Activated CD8-positive, alpha-beta memory T cell treated with anti-CD3 and anti-CD28 coated beads, Interleukin-2, amount 10 ng/mL, durations not matched to agents 7 days and 5 days (primary cell): ENCODE measurements at places on chromosomes 3 and 15. TPM values are rescaled to one million over a fixed set of nuclear protein-coding genes. Genes with fewer than 3 reads are reported as not detected.

The MOBP gene
- not detected for total RNA-seq

GRCh38 chr15:98907927-98908471 lies 99.6 kb downstream of the PGPEP1L start:
- H3K4me1 ChIP-seq = no peaks in the 10 kb centered on the region
- DNase-seq = no peak
- no peaks in the 10 kb centered on the region for H3K27me3 ChIP-seq
- H3K4me3 ChIP-seq = no peak overlapping the region
- H3K36me3 ChIP-seq = no peaks in the 10 kb centered on the region
- H3K27ac ChIP-seq = no peak overlapping the region

DNA sequence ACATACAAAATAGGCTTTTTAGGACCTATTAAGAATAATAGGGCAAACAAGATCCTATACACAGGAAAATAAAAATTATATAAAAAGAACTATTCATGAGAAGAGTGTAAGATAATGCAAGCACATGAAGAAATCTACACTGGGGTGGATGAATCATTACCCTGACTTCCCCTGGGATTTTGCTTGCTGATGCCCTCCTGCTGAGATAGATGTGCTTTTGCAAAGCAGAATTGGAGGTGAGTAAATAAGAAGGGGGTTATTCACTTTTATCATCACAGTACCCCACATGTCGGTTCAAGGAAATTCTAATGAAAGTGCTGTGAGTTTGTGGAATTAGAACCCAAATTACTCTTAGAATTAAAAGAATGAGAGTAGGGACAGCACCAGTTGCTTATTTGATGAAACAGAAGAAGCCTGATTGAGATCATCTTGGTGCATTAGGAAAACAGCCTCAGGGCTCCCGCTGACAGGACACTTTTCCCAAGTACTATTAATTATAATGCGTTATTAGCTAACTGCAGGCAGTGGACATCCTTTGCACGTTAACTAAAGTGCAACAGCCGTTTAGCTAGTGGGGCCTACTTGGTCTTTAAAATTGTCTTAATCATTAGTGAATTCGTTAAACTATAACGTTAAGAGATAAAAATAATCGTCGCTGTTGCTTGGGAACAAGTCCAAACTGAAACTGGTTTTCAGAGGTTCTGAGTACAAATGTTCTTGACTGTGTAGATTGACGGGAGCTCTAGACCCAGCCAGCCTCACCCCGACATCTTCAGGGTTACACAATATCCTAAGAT lies 48.4 kb downstream of the SLC2A2 start:
- no peak overlapping the region for H3K27ac ChIP-seq
- H3K4me1 ChIP-seq = no peaks in the 10 kb centered on the region
- no peak overlapping the region for H3K4me3 ChIP-seq
- DNase-seq = no peak

DNA sequence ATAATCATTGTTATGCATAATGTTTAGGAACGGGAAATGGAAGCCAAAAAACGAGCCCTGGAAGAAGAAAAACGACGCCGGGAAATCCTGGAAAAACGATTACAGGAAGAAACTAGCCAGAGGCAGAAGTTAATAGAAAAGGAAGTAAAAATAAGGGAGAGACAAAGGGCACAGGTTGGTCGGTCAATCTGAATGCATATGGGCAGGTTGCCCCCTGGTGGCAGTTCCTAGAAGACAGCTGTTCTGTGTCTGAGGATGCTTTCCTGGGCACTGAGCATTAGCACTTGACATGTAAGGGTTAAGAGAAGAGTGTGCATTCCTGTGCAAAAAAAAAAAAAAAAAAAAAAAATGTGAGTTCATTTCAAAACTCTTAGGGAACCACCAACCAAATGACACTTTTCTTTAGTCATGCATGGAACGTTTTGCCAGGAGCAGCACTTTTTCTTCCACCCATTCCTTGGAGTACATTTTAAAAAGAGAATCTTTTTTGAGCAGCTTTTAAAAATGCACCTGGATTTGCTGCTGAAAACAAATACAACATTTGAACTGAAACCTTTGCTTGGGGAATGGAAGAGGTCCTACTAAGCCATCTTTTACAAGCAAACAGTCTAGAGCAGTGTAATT lies 11.1 kb upstream of the ABHD10 start:
- H3K36me3 ChIP-seq = no peaks in the 10 kb centered on the region
- peak overlapping the region; percentile 5 for H3K27ac ChIP-seq
- H3K4me1 ChIP-seq = peaks cover 13% of the 10 kb centered on the region
- H3K27me3 ChIP-seq = no peaks in the 10 kb centered on the region
- H3K4me3 ChIP-seq = no peak overlapping the region
- peak; percentile 88 for DNase-seq

The ADAMTS9 gene
- total RNA-seq = not detected

The AMOTL2 gene
- not detected for total RNA-seq

DNA sequence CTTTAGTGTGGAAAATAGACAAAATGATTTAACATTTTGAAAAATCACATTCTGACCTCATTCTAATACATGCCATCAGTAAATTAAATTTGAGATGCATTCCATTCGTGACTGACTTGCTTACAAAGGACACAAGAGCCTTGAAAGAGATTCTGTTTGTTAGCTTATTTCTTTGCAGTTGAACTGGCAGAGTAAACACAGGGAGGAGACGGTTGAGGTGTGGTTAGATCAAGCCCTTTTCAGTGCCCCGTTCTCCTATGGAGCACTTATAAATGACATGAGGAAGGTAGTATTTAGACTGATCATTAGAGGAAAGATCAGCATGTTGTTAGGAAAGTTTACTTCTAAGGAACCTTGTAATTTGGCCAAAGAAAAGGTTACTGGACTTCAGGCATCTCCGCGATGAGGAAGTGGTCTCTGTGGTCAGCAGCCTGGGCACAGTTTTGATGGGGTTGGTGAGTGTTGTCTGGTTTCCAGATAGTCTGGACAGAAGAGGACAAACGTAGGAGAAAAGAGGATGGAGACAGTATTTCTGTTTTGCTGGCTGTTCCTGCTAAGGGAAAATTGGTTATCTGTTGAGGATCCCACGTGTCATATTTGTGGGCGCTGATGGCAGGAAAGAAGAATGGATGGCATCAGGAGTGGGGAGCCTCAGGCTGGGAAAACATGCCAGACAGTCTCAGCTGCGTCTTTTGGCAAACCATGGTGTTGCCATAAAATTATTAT lies 328.9 kb upstream of the TBL1XR1 start:
- H3K4me3 ChIP-seq = no peak overlapping the region
- H3K36me3 ChIP-seq = peaks cover 4% of the 10 kb centered on the region
- H3K27me3 ChIP-seq = no peaks in the 10 kb centered on the region
- no peak overlapping the region for H3K27ac ChIP-seq

- no peak overlapping the region for H3K27ac ChIP-seq
- no peak overlapping the region for H3K4me3 ChIP-seq
- H3K27me3 ChIP-seq = no peaks in the 10 kb centered on the region
These were observed 139.1 kb downstream of the FBLN2 start for GRCh38 chr3:13688034-13688433.

DNA sequence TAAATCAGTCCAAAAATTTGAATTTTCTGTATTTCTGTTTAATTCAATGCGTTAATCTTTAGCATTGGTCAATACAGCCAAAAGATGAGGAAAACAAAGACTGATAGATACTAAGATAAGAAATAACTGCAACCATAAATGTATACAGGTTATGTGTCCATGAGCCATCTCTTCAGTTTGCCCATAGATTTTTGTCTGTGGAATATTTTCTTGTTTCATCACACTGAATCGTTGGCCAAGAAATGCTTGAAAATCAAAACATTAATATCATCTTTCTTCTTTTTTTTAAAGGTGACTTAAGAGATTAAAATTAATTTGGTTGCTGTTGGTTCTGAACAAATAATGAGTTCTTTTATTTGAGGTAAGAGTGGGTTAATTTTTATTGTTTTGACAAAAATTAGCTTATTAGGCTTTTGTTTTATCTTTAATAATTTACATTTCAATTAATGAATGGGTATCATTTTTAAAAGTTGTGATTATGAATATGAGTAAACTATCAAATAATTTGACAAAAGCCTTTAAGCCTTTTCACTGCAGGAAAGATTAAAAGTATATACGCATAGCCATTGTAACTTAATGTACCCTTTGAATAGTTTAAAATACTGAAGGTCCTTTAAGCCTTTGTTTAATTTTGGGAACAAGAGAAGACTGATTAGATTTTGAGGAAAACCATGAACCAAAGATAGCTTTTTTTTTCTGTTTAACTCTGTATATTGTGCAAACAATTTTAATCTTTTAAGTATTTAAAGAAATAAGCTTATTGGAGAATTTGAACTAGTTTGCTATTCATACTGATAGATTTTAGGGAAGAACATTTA lies 14.7 kb upstream of the CHD2 start:
- H3K36me3 ChIP-seq = peaks cover 59% of the 10 kb centered on the region
- H3K27ac ChIP-seq = peak overlapping the region; percentile 97
- DNase-seq = no peak
- H3K4me3 ChIP-seq = peak overlapping the region; percentile 97
- H3K4me1 ChIP-seq = peaks cover 51% of the 10 kb centered on the region

- H3K4me3 ChIP-seq = no peak overlapping the region
- H3K27me3 ChIP-seq = no peaks in the 10 kb centered on the region
- H3K36me3 ChIP-seq = no peaks in the 10 kb centered on the region
- H3K4me1 ChIP-seq = peaks cover 6% of the 10 kb centered on the region
- no peak for DNase-seq
These were observed 347.0 kb upstream of the PROK2 start for GRCh38 chr3:72131899-72132298.

DNA sequence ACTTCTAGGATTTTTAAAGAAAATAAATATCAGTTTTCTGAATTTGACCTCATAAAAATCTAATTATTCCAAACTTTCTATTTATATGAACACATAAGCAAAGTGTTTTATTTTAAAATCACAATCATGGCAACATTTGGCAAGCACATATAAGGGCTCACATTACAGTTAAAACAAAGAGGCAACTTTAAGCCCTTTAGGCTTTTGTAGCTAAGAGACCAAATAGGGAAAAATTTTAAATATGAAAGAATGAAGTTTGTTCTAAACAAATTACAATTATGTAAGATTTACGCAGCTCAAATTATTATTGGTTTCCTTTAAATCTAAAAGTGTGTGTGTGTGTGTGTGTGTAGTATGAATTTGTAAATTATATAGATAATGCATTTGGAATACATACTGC lies 267.0 kb downstream of the ZIC4 start:
- DNase-seq = no peak
- H3K4me1 ChIP-seq = no peaks in the 10 kb centered on the region
- no peak overlapping the region for H3K4me3 ChIP-seq

GRCh38 chr3:81985996-81986723 lies 224.7 kb upstream of the GBE1 start:
- H3K4me3 ChIP-seq = no peak overlapping the region
- no peak overlapping the region for H3K27ac ChIP-seq
- H3K27me3 ChIP-seq = no peaks in the 10 kb centered on the region
- DNase-seq = no peak

DNA sequence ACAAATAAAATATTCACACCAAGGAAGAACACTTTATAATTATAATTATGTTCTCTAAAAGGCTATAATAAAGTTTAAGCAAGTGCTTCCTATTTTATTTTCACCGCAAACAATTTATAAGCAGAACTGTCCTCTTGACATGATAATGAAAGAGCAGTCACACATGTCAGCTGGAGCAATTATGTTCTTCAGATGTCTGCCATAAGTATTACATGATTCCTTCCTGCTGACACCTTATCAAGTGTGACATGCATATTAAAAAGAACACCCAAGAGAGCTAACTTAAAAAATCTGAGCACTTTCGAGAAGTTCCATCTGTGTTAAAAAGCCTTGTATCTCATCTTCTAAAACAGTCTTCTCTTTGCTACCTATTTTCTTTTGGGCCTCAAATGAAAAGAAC lies 249.5 kb downstream of the SQOR start:
- H3K36me3 ChIP-seq = no peaks in the 10 kb centered on the region
- no peaks in the 10 kb centered on the region for H3K27me3 ChIP-seq
- no peaks in the 10 kb centered on the region for H3K4me1 ChIP-seq

The KIF7 gene
- total RNA-seq = 2.5 TPM

The HOMER2 gene
- 14.4 TPM for total RNA-seq

The NLGN1 gene
- total RNA-seq = not detected

The OXTR gene
- 1.4 TPM for total RNA-seq

DNA sequence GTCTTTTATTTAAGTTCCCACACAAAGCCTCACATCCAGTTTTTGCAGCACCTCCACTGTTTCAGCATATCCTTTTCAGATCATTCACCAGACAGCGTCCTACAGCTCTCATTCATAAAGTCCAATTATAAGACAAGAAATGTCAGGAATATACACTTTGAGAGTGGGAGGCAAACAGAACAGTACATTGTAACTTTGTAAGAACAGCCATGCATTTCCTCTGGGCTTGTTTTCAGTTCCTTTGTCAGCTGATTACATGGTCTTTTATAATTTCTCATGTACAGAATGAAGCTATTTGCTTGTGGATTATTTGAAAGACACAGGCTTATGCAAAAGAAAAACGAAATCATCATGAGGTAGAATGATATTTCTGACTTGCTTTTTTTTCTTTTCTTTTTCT lies 85.7 kb downstream of the SOX2 start:
- H3K27ac ChIP-seq = no peak overlapping the region
- no peak overlapping the region for H3K4me3 ChIP-seq
- no peaks in the 10 kb centered on the region for H3K4me1 ChIP-seq
- H3K27me3 ChIP-seq = no peaks in the 10 kb centered on the region
- H3K36me3 ChIP-seq = no peaks in the 10 kb centered on the region

DNA sequence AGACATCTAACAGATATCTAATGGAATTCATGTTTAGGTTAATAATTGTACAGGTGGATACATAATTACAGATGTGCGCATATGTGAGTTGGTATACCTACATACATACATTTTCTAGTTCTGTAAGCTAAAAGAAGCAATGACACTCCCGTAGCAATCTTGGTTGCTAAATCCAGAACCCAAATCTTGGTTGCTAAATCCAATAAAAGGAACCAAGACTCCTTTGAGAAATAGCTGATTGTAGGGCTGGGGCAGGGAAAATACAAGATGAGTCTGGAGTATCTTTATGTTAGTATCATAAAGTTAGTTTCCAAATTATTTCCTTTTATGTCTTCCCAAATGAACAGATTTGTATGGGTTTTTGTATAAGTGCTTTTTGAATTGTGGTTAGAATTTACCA lies 135.2 kb downstream of the TMCC1 start:
- H3K4me3 ChIP-seq = no peak overlapping the region
- DNase-seq = no peak
- no peaks in the 10 kb centered on the region for H3K27me3 ChIP-seq
- H3K36me3 ChIP-seq = peaks cover 10% of the 10 kb centered on the region

The MINAR1 gene
- total RNA-seq = 0.47 TPM

The TAGLN3 gene
- not detected for total RNA-seq

DNA sequence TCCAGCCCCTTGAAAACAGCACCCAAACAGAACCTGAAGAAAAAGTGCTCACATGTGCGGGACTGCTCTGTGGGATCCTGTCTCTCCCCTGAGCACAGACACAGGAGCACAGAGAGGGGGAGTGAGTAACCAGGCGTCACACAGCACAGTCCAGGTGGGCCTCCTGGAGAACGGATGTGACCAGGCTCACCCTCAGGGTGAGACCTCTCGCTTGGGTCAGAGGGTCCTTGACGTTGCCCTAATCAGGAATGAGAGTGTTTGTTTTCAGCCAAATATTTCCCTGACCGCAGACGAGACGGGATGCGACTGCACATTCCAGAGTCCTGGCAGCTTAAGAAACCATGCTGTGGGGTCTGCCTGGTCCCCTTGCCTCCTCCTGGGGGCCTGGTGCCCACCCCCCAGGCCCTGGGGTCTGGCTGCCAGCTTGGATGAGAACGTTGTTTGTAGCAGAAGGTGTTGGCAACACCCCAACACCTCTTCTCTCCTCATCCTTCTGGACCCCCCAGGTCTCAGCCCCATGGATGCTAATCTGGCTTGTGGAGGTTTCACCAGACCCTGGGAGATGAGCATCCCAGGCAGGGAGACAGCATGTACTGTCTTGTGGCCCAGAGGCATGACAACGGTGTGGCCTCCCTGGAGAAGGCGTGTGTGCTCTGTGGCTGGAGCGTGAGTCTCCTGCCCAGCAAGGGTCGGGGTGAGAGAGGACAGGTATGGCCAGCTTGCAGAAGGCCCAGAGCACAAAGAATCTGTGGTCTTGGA lies 42.1 kb upstream of the SLC6A6 start:
- H3K4me1 ChIP-seq = peaks cover 3% of the 10 kb centered on the region
- H3K4me3 ChIP-seq = no peak overlapping the region
